ENCODE measurements at places on chromosomes 3 and 15.

DNA sequence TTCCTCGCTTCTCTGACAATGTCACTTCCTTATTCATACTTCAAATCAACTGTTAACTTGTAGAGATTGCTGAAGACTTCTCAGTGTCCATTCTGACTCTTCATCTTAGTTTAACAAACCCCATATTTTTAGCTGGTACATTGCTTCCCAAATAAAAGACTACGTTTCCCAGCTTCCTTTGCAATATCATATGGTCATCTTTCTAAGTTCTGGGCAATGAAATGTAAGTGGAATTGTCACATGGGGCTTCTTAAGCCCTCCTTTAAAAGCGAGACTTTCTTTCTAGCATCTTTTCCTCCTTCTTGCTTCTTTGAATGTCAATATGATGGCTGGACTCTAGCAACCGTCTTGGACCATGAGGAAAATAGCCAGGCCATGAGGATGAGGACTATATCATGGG, 239.0 kb downstream of the ZNF621 start:
- no peak for DNase-seq

GRCh38 chr3:128324911-128325592, 141.6 kb downstream of the DNAJB8 start:
- DNase-seq, result no peak

GRCh38 chr15:63553388-63553791, 43.8 kb upstream of the FBXL22 start:
- DNase-seq, result no peak

- DNase-seq, result no peak
Measured at GRCh38 chr3:5056111-5056391, 66.0 kb upstream of the ARL8B start.

GRCh38 chr3:145395421-145395820, 765.6 kb downstream of the PLOD2 start:
- no peak for DNase-seq
